ENCODE measurements at places on chromosomes 7 and 10. TPM values are rescaled to one million over a fixed set of nuclear protein-coding genes. Genes with fewer than 3 reads are reported as not detected.

GRCh38 chr7:979886-980571 is 3.0 kb upstream of the CYP2W1 start:
- no peak for DNase-seq
- no peaks in the 10 kb centered on the region for H3K36me3 ChIP-seq
- no peaks in the 10 kb centered on the region for H3K4me1 ChIP-seq
- H3K4me3 ChIP-seq: no peak overlapping the region
- no peaks in the 10 kb centered on the region for H3K27me3 ChIP-seq

- H3K4me3 ChIP-seq: no peak overlapping the region
- H3K27ac ChIP-seq: no peak overlapping the region
- DNase-seq: no peak
- H3K4me1 ChIP-seq: no peaks in the 10 kb centered on the region
- no peaks in the 10 kb centered on the region for H3K27me3 ChIP-seq
- no peaks in the 10 kb centered on the region for H3K36me3 ChIP-seq
Observed at GRCh38 chr7:47337531-47337930, 244.4 kb downstream of the TNS3 start.

- no peak overlapping the region for H3K4me3 ChIP-seq
- H3K36me3 ChIP-seq: no peaks in the 10 kb centered on the region
- no peaks in the 10 kb centered on the region for H3K4me1 ChIP-seq
- H3K27ac ChIP-seq: no peak overlapping the region
- no peak for DNase-seq
Observed at GRCh38 chr7:154503962-154504550, 451.9 kb downstream of the DPP6 start.

Gene DAGLB
- 25.1 TPM for total RNA-seq

Gene PILRA
- total RNA-seq: 11.5 TPM

- peaks cover 25% of the 10 kb centered on the region for H3K4me1 ChIP-seq
- H3K4me3 ChIP-seq: no peak overlapping the region
- DNase-seq: no peak
- no peaks in the 10 kb centered on the region for H3K27me3 ChIP-seq
Observed at GRCh38 chr7:141590666-141591065, 39.5 kb downstream of the AGK start.

- DNase-seq: no peak
- H3K27ac ChIP-seq: no peak overlapping the region
- peaks cover 9% of the 10 kb centered on the region for H3K4me1 ChIP-seq
- H3K36me3 ChIP-seq: no peaks in the 10 kb centered on the region
- no peak overlapping the region for H3K4me3 ChIP-seq
Observed at GRCh38 chr10:91883549-91884444, 25.5 kb downstream of the FGFBP3 start.
